ENCODE measurements at places on chromosomes 2 and 18.

DNA sequence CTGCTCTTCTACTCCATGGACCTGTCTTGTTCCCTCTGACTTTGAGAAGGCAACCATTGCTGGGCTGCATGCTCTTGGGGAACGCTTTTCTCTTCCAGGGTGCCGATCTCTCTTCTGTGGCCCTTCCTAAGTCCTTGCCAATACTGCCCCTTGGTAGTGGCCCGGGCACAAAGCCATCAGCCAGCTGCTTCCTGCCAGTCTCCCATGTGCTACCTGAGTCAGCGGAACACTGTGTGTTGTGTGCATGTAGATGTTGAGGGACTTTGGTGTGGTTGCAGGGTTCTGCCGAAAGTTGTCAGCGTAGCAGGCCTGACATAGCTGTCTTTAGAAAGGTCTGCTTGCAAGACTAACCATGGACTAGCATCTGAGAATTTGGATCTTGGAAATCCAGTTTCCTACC, 35.4 kb downstream of the MGAT5 start:
- DNase-seq: no peak

GRCh38 chr18:11336241-11336640, 186.9 kb upstream of the PIEZO2 start:
- no peak for DNase-seq

DNA sequence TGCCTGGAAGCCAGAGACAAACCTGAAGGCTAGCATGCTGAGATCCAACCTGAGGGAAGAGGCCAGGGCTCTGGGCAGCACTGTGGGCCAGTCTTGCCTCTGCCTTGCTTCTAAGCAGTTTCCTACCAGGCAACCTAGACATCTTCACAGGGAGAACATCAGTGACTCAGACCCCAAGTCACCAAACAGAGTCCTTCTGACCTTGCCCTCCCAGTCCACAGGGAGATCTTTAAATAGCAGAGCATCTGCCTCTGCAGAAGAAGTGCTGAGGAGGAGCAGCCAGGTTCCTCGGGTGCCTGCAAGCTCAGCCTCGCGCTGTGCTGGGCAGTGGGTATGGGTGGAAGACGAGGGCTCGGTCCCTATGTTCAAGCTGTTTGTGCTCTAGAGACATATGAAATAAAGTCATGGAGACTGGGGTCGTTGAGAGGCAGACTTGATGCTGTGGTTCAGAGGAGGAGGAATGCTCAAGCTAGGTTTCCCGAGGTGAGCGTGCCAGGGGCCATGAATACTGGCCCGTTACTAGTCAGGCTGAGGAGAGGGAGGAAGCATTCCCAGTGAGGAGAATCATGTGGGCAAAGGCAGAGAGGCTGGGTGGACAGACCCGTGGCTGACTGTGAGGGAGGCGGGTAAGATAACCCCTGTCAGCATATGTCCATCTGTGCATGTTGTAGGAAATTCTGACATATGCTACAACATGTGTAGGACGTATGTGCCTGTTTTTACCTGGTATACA, 66.5 kb downstream of the BOLA3 start:
- no peak for DNase-seq

- no peak for DNase-seq
Measured at GRCh38 chr2:176283291-176284068, 14.2 kb downstream of the MTX2 start.

DNA sequence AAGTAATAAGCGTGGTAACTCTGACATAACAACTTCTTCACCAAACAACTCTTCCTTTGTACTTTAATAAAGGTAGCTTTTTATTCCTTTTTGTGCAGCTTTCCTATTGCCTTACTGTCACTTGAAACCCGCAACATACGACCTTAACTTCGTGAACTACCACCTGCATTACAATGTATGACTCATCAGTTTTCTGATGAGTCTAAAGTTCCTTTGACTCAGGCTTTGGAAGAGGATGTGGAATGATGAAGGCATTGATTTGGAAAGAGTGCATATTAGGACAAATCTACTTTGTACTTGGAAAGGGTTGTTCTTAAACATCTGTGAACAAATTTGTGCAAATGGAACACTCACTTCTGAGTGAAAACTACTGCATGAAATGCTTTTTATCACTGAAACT, 1012.1 kb downstream of the TMEM182 start:
- DNase-seq: no peak

DNA sequence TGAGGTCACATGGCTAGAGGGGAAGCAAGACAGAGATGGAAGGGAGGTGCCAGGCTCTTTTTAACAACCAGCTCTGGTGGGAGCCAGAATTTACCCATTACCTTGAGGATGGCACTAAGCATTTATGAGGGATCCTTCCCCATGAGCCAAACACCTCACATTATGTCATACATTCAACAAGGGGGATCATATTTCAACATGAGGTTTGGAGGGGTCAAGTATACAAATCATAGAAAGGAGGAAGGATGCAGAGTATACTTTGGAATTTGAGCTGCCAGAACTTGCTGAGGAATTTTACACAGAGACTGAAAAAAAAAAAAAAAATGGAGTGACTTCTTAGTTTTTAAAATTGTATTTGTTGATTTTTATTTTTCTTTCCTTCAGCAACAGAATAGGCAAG, 891.4 kb downstream of the CCDC85A start:
- DNase-seq: no peak
